Activated CD8-positive, alpha-beta memory T cell treated with anti-CD3 and anti-CD28 coated beads for 1 hour (primary cell): ENCODE measurements at places on chromosomes 4 and X.

GRCh38 chr4:78799551-78800495, 23.7 kb downstream of the BMP2K start:
- DNase-seq, result no peak

GRCh38 chrX:115284877-115285276, 4.6 kb upstream of the LUZP4 start:
- DNase-seq, result no peak

GRCh38 chrX:43553257-43553656, 102.8 kb upstream of the MAOA start:
- DNase-seq, result no peak

DNA sequence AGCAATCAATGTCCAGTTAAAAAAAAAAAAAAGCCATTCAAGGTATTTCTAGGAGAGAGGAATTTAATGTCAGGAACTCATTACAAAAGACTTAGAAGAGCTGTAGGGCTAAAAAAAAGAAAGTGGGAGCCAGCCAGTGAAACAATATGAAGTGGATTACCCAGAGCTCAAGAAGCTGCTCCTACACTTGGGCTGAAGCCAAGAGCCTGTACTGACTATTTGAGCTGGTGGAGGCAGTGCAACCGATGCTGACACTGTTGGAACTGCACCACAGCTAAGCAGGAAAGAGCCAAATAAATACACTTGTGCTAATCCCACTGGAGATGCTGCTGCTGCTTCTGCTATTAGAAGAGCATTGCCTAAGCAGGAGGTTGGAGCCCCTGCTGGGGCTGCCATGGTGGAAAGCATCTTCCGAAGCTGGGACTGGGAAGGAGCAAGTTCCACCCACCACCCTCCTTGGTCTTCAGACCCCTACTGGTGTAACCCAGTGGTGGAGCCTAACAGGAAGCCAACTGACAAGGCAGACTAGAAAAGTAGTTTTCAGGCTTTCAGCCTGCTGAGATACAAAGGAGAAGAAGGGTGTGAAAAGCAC, 65.4 kb downstream of the CXXC4 start:
- no peak for DNase-seq

GRCh38 chr4:38049545-38050170, 89.5 kb downstream of the PTTG2 start:
- DNase-seq, result no peak
